ENCODE measurements at places on chromosomes 4 and X.
A peak's percentile ranks its signal among the peaks of the same experiment; 100 is the strongest.

DNA sequence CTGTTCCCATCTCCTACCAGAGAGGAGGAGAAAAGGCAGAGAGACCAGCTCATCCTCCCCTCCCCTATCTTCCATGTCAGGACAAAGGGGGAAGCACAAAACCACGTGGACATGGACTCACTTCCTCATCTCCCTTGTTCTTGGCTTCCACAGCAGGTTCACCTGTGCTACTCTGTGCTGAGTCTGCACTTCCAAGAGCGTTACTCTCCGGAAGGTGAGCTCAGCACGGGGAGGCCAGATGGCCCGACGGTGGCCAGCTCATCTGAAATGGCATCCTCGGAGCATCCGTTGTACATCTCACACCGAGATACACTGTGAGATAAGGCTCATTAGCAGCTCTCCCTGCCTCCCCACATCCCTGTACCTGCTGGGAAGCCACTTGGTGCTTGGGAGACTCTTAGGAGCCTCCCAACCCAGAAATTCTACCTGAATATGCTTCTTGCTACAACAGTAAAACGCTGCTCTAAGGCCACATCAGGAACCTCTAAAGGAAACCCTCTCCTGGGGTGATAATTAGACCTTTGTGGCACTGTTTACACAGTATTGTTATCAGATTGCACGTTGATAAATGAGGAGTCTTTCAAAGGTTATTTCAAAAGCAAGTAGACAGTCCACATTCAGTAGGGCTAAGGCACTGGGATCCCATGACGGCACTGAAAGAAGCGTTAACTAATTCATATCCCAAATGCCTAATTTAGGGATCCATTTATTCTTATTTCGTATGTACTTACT lies 19.4 kb downstream of the LGI2 start:
- no peak for DNase-seq

DNA sequence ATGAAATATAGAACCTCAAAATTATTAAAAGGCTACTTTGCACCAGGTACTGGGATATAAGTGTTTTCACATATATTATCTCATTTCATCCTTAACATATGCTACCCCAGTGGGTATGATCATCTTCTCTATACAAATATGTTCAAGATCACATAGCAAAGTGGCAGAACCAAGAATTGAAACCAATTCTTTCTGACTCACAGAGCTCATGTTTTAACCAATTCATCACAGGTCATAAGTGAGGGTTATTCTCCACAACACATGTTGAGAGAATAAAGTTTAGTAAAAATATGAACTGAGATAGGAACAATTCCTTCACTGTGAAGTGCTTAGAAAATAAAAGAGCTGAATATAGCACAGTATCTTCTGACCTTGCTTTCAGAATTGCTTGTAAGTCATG lies 442.9 kb upstream of the RASGEF1B start:
- no peak for DNase-seq

DNA sequence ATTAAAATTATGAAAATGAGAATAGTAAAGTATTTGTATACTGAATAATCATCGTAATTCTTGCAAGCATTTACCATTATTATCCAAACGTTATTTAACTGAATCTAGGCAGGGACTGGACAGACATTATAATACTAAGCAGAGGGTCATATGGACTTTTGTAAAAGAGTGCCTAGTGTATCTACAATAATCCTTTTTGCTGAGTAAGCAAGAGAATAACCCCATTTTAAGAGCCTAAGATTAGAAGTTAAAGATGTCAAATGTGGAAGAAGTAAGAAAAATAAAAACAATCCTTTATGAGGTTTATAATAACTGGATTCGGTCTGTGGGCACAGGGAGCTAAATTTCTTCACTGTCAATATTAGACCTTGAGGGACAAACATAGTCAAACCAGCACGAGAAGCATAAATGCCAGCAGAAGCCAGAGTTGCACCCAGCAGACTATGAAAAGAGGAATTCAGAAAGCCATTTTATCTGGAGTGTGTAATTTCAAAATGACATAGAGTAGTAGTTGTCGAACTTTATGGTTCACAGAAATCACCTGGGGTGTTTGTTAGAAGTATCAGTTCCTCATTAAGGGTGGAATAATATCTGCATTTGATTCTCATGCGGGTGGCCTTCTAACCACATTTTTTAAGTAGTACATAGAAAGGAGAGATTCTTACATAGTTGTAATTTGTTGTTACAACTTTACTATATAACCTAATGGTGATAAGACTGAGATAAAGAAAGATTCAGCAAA lies 39.7 kb upstream of the DCLK2 start:
- no peak for DNase-seq

- DNase-seq, result no peak
These were observed 341.3 kb upstream of the KLF3 start for GRCh38 chr4:38322714-38323113.

GRCh38 chr4:15690020-15690809 lies 8.6 kb downstream of the FAM200B start:
- DNase-seq, result no peak

GRCh38 chr4:96698831-96699230 lies 858.9 kb downstream of the PDHA2 start:
- no peak for DNase-seq

- DNase-seq, result peak; percentile 57
These were observed at the start of gene FRMPD4 for GRCh38 chrX:12138361-12139313. TSS of gene FRMPD4 (plus strand) at chrX:12138473. CDS start at chrX:12138972, 499 bp downstream.

GRCh38 chr4:146256328-146256727 lies 42.0 kb downstream of the REELD1 start:
- no peak for DNase-seq

GRCh38 chr4:150593996-150594395 lies 12.0 kb downstream of the MAB21L2 start:
- DNase-seq, result no peak

- DNase-seq, result no peak
These were observed 80.4 kb downstream of the MAPK10 start for GRCh38 chr4:86279293-86279960.

DNA sequence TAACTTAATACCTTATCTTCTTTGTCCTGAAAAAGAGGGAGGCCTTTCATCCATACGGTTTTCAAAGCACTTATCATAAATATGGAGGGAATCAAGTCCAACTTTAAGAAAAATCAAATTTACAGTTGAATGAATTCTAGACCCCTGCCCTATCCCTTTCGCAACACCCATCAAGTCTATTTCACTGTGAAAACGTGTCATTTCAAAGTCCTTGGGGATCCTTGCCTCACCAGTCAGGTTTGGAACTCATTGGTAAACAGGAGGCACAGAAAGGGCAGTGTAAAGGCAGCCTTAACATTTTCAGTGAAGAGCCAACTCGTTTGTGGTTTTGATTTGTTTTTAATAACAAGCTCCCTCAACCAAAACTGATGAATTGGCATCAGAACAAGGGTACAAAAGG lies 66.5 kb downstream of the AMOT start:
- no peak for DNase-seq

DNA sequence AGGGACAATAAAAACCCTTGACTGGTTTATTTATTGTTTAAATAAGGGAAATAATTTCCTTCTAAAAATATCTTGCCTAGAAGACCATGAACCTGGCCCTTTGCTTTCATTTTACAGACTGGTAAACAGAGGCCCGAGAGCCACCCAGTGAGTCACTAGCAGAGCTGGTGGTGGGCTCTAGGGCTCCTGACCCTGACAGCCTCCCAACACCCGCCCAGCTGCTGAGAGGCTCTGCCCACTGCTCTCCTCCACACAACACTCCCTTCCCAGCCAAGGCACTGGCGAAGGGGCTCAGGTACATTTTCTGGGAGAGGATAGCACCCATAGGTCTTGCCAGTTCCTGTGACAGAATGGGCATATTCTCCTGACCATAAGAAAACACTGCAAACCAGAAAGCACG lies 18.1 kb upstream of the PPEF2 start:
- DNase-seq, result no peak

DNA sequence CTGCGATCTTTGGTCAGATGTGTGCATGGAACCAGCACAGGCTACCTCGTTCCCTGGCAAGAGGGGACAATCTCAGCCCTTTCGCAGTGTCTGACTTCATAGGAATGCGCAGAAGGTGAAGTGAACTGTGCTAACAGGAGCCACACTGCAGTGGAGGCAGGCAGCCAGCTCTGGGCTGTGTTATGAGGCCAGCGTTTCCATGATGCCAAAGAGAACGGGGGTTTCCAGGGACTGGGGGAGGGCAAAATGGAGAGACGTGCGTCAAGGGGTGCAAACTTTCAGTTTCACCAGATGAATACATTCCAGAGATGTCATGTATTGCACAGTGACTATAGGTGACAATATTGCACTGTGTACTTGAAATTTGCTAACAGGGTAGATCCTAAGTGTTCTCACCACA lies 30.4 kb downstream of the CLDN34 start:
- no peak for DNase-seq

GRCh38 chr4:9384126-9384525 lies 21.2 kb downstream of the USP17L30 start:
- DNase-seq, result no peak

- no peak for DNase-seq
These were observed 340.1 kb upstream of the PPARGC1A start for GRCh38 chr4:24229978-24230377.

GRCh38 chr4:145884775-145885174 lies 53.8 kb downstream of the ZNF827 start:
- no peak for DNase-seq

DNA sequence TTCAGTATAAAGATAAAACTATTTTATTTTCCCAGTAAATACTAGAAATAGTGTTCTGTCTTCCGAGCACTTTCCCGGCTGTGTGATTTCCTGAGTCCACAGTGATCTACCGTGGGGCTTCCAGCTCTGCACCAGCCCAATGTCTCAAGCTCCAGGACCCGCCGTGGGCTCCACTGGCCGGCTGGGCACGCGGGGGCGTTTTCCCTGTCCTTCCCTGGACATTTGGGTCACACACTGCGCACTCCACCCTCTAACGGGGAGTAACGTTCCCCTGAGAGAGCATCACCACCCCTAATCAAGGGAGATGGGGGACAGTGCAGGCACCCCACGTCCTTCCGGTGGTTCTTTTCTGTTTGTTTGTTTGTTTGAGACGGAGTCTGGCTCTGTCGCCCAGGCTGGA lies 844.6 kb upstream of the FRG1 start:
- no peak for DNase-seq

DNA sequence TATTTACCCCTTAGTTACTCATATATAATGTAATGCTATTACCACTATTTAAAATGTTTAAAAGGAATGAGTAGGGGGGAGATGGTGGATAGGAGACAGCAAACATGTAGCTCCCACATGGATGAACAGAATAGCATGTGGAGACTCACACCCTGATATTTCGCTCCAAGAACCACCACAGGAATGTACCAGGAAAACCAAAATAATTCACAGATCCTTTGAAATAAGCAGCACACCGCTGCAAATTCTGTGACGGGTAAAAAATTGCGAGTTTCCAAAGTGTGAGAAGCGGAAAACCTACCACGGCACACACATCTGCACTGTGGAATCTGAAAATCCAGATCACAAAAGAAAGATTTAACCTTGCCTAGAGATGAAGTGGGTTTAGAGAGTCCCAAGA lies 428.2 kb downstream of the TLL1 start:
- no peak for DNase-seq

DNA sequence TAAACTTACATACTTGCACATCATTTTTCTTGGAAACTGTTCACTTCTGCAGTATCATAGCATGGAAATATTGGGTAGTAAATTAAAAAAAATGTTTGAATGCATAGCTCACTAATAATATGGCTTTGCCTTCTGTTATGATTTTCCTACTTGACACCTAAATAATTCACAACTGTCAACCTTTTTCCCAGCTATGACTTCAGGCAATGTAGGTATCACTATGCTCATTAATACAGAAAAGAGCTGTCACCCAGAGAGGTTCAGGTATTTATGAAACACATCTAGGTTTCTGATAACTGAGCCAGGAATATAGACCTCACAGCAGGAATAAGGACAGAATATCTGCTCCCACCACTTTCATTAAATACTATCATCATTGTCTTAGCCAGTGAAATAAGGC lies 289.5 kb downstream of the ACTRT1 start:
- no peak for DNase-seq

- DNase-seq, result no peak
These were observed 15.1 kb downstream of the PRIMPOL start for GRCh38 chr4:184664445-184665210.

DNA sequence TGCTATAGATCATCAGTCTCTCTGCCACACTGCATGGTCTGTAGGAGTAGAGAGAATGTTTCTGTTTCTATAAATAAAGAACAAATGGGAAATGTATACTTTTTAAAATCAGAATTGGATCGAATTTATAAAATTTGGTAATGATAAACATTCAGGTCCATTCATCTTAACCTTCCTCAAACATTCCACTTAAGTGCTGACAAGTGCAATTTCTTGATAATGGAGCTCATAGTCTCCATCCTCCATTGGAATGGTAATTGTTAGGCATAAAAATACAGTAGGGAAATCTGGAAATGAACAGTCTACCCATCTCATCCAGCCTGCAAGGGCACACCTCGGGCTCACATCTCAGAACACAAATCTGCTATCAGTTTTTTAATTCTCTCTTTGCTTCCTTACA lies 122.6 kb upstream of the PACRGL start:
- no peak for DNase-seq

GRCh38 chrX:31126205-31126604 lies 54.4 kb upstream of the FTHL17 start:
- no peak for DNase-seq

GRCh38 chrX:68534691-68535090 lies 35.8 kb downstream of the YIPF6 start:
- no peak for DNase-seq

DNA sequence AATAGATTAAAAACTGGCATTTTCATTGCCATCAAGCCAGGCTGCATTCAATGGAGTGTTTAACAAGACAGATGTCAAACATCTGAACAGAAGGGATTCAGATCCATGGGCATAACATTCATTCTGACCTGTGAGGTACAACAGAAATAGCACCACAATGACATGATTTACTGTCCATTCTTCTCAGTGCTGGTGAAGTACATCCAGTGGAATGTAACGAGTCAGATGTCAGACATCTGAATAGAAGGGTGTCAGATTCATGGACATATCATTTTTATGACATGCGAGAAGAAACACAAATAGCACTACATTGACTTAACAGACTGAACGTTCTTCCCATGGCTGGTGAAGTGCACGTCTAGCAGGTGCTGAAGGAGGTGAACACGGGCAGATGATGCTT lies 186.4 kb downstream of the PPP4R3C start:
- DNase-seq, result no peak
